ENCODE measurements at places on chromosomes 3 and 15. TPM values are rescaled to one million over a fixed set of nuclear protein-coding genes. Genes with fewer than 3 reads are reported as not detected.

Gene ACTC1
- not detected for total RNA-seq

Gene GOLGA8S
- total RNA-seq, result 0.04 TPM

- DNase-seq, result no peak
Observed at GRCh38 chr3:64489361-64490044, 198.3 kb downstream of the ADAMTS9 start.

DNA sequence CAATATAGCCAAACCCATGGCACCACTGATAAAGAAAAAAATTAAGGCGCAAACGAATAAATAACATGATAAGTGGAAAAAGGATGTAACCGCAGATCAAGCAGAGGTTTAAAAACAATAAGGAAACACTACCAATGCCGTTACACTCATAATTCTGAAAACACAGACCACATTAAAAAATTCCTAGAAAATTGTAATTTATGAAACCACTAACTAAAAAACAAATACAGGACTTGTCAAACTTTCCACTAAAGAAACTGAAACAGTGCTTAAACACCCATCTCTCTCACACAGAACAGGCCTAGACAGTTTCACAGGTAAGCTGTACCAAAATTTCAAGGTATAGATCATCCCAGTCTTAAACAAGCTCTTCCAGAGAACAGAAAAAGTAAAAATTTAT lies 28.4 kb downstream of the PCSK6 start:
- DNase-seq, result no peak

DNA sequence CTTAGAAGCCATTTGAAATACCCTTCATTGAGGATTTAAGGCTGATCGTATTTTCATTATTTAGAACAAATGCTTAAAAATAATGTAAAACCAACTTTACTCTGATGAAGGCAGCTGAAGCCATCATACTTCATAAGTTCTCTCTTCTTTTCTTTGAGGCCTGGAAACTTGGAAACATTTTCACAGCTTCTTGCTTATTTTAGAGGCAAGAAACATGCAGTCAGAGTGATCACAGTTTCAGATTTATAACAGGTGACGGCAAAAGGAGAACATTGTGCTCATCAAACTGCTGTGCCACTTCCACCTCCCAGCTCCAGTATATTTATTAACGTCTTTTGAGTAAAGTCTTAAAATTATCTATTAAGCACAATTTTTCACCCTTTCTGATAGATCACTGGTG lies 376.1 kb downstream of the PTPRG start:
- no peak for DNase-seq

GRCh38 chr15:75202251-75203016 lies 752 bp downstream of the C15orf39 start:
- no peak for DNase-seq

GRCh38 chr3:178434206-178434805 lies 101.9 kb upstream of the KCNMB2 start:
- DNase-seq, result no peak

GRCh38 chr15:41930221-41930866 lies 36.5 kb upstream of the SPTBN5 start:
- peak; percentile 39 for DNase-seq

Data from pulmonary artery endothelial cell (primary cell).